ENCODE measurements at places on chromosomes 13 and 19.

- no peak for DNase-seq
Measured at GRCh38 chr19:39112338-39112890, 13.2 kb upstream of the PAK4 start.

DNA sequence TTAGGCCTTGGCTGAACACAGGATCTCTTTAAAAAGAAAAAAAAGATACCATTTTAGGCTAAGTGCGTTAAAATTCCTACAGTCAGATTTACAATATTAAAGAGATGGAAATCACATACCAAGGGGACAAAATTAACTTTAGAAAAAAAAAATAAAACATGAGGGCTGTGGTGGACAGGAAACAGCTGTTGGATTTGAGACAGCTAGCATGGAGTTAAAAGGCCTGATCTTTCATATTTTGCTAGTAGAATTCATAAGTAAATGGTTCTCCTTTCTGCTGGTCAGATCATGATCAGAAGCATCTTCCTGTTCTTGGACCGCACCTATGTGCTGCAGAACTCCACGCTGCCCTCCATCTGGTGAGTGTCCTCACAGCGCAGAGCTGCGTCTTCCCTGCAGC lies 19.7 kb downstream of the CUL4A start:
- no peak for DNase-seq

GRCh38 chr19:2412449-2412848 lies 14.9 kb downstream of the TIMM13 start:
- DNase-seq: no peak

DNA sequence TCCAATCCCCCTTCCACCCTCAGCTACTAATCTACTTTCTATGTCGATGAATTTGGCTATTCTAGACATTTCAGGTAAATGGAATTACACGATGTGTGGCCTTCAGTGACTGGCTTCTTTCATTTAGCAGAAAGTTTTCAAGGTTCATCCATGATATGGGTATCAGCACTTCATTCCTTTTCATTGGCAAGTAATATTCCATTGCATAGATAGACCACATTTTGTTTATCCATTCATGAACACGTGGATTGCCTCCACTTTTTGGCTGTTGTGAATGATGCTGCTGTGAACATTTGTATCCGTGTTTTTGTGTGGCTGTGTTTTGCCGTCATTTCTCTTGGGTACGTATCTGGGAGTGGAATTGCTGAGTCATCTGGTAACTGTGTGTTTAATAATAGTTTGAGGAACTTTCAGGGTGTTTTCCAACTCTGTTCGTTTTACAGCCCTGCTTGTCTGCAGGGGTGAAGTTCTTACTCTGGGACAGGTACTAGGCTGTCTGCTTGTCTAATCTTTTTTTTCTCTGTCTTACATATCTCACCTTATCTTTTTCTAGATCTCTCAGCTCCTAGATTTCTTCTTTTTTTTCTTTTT lies 32.5 kb downstream of the MARK4 start:
- DNase-seq: no peak

- DNase-seq: no peak
Measured at GRCh38 chr19:6250909-6251308, 28.9 kb downstream of the MLLT1 start.

DNA sequence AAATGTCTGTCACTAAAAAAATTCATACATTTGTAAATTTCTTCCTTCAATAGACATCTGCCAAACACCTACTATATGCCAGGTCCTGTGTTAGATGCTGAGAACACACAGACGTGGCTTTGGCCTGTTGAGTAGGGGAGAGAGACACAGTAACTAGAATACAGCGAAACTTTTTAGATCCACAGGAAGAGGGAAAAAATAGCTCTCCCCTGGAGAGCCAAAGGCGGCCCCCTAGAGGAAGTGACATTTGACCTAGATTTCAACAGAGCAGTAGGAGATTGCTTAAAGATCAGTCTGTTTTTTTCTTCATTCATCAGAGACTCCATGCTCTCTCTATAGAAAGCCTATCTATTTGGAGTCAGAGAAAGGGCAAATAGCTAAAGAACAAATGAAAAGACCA lies 11.3 kb downstream of the LCP1 start:
- no peak for DNase-seq

Data from kidney capillary endothelial cell (primary cell).